ENCODE measurements at places on chromosomes 3 and 15. TPM values are rescaled to one million over a fixed set of nuclear protein-coding genes. Genes with fewer than 3 reads are reported as not detected.

The LRRC31 gene
- not detected for total RNA-seq

The TMEM45A gene
- total RNA-seq: 9.4 TPM

The TGM5 gene
- total RNA-seq: not detected

The TEX55 gene
- not detected for total RNA-seq

The ADCY5 gene
- 22.7 TPM for total RNA-seq

The CLEC3B gene
- 137 TPM for total RNA-seq

The IL17RE gene
- total RNA-seq: 10.1 TPM

The FRG2C gene
- not detected for total RNA-seq

The CATSPER2 gene
- total RNA-seq: 18.6 TPM

The NMNAT3 gene
- total RNA-seq: 11.7 TPM

The SLC9C1 gene
- not detected for total RNA-seq

The CNTN3 gene
- total RNA-seq: 2.7 TPM

The ECE2 gene
- not detected for total RNA-seq

The PLXNA1 gene
- total RNA-seq: 40.0 TPM

DNA sequence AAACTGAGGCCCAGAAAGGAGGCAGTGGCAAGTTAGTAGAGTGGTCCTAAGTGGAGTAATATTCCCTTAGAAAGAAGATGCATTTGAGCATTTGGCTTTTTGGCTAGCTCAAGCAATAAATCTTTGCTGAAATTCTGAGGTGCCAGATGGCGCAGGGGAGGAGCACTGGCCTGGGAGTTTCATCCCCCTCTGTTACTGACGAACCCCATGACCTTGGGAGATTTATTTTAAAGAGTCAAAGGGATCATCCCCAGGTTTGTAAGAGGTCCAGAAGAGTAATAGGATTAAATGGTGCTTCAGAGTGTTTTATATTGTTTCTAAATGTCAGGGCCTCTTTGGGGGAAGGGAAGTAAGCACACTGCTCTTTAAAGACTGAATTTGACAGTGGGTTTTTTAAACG is 85.1 kb upstream of the PIAS1 start:
- no peak for DNase-seq

- DNase-seq: no peak
Measured at GRCh38 chr3:183254487-183255347, 1.7 kb downstream of the B3GNT5 start.

DNA sequence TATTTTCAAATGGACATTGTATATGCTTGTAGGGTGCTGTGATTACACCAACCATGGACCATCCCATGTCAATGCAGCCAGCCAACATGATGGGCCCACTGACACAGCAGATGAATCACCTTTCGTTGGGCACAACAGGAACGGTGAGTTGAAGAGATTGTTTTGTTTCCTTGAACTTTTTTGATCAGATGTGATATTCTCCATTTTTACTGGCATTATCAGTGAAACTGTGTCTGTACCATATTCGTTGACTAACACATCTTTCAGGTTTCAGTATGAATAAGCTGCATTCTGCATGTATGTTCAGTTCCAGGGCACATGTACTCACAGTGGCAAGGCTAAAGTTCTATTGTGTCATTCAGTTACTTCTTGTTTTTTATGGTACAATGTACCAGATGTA is 655.2 kb downstream of the RBMS3 start:
- DNase-seq: no peak

GRCh38 chr15:60616147-60616546 is 137.2 kb upstream of the ICE2 start:
- no peak for DNase-seq

DNA sequence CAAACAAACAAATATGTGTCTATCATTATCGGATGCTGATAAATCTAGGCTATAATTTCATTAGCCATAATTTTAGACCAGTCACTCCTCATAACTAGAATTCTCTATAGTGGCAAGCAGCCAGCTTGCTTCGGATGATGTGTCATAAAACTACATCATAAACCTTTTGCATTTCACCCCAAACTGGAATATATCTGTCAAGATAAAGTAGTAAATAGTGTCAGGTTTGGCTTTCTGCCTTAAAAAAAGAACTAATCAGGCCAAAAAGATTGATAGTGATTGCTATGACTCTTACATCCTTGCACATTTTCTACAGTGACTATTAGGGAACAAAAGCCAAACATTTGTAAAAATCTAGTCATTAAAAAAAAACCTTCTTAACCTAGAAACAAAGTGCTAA is 51.0 kb downstream of the DPPA2 start:
- no peak for DNase-seq

- DNase-seq: no peak
Measured at GRCh38 chr3:98564282-98565005, 29.0 kb downstream of the CPOX start.

- peak; percentile 72 for DNase-seq
Measured at GRCh38 chr3:10173926-10174435, 9.3 kb downstream of the IRAK2 start.

DNA sequence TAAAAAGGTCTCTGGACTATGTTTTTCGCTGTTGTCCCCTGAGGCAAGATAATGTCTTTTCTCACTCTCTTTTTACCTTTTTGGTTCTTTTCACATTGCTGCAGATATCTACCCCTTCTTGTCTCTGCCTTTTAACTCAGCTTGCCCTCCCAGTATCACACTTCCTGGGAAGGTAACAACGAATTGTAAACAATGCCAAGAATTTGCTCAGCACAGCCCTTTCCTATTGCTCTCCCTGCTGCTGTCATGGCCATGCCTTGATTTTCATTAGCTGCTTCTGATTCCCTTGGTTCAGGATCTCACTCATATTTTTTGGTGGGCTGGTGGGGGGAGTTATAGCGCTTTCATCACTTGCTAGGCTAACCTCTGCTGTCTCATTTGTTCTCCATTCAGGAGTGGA is 123.1 kb upstream of the DPH6 start:
- no peak for DNase-seq

DNA sequence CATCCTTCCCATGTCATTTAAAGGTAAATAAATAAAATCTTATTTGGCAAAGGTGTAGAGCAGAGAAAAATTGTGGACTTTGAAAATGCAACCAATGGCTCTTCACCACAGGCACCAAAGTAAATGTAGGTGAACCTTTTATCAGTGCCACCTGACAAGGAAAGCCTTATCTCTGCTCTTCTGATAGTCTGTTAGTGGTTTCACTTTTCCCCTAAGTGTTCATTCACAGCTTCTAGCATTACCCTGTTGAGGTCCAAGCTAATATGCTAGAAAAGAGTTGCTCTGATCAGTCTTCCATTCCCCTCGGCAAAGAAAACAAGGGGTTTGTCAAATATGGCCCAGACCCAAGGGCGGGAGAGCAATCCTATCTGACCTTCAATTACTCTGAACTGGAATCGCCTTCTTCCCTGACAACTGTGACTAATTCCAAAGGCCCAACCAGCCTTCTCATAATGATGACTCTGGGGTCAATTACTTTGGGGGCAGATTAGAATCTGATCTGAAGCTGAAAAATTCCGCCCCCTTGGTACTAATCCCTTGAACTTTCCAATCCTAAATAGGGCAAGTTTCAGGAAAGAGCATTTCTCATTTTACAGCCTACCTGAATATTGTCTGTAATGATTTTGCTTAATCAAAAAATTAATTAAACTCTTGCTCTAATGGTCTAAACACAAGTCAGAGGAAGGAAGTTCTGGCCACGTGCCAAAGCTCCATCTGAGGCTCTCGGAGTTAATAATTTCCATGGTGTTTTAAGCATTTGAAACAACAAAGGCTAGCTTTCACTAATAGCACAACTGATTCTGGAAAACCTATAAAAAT is 52.4 kb downstream of the SETMAR start:
- DNase-seq: peak; percentile 26

- DNase-seq: peak; percentile 76
Measured at GRCh38 chr3:195154793-195155535, 116.0 kb downstream of the XXYLT1 start.

DNA sequence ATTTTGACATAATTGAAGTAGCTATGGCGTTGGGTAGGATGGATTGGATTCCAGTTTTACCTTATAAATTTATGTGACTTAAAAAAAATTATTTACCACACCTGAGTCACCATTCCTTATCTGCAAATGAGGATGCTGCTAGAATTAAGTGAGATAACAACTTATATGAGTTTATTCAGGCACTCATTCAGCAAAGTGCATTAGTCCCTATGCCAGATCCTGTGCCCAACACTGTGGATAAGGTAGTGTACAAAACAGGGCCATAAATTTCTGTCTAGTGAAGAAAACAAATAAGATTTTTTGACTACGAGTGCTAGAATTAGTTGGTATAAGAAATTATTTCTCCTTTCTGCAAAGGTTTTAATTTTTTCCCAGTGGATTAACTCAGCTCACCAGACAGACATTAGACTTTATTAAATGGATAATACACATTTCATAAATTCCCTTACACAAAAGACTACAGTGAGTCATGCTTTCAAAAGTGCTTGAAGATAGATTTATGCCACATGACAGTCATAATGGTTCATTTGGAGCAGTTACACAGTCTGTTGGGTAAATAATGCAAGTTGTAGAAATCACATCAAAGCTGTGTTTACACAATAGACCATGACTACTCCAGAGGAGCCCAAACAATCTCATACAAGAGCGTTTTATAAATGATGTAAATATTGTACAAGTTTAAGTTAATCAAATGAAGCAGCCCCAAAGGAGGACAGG is 129.9 kb upstream of the TGFBR2 start:
- no peak for DNase-seq

Data from tibial nerve (tissue), 4 donors.